ENCODE measurements at places on chromosomes 2 and 18.

DNA sequence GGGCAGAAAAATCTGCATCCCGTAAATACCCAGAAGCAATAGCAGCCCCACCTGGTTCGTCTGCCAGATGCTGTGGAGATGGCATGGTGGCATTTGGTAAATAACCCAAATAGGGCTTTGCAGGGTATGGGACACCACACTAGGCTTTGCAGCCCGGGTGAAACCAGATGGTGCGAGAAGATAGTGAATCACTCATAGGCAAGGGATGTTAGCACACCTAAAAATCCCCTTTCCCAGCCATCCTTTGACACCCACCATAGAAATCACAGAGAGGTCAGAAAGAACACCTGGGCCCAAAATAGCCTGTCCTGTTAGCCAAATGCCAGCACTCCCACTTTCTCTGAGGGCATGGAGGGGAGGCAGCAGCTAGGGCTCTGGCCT is 47.6 kb downstream of the BCL11A start:
- DNase-seq, result no peak

GRCh38 chr2:177313162-177313781 is 48.7 kb upstream of the NFE2L2 start:
- no peak for DNase-seq

GRCh38 chr2:6369266-6369665 is 496.4 kb downstream of the CMPK2 start:
- DNase-seq, result no peak

DNA sequence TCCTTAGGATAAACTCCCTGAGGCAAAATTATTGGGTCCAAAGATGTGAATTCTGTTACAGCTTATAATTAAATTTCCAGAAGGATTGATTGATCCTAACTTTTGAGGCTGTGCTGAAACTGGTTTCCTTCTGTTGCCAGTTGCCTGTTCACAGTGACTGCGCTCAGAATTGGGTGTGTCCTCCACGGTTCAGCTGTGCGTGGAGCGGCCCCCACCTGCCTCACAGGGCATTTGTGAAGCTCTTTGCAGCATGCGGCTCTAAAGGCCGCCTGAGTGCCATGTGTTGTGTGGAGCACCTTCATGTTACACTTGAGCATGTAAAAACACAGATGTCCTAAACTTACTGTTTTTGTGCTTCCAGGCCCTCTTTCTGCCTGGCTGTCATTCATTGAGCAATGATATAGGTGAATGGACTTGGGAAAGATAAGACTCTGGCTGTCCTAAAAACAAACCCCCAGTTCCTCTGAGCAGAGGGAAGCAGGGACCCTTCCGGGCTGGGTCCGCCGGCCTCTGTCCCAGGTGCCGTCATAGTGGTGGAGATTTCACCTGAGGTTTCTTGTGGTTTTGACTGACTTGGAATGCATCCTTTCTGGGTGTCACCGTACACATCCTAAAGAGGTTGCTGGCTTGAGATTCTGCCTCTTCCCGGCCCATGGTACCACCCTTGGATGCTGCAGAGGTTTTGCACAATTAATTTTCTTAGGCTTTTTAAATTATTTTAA is 173.6 kb downstream of the LDLRAD4 start:
- DNase-seq, result no peak

DNA sequence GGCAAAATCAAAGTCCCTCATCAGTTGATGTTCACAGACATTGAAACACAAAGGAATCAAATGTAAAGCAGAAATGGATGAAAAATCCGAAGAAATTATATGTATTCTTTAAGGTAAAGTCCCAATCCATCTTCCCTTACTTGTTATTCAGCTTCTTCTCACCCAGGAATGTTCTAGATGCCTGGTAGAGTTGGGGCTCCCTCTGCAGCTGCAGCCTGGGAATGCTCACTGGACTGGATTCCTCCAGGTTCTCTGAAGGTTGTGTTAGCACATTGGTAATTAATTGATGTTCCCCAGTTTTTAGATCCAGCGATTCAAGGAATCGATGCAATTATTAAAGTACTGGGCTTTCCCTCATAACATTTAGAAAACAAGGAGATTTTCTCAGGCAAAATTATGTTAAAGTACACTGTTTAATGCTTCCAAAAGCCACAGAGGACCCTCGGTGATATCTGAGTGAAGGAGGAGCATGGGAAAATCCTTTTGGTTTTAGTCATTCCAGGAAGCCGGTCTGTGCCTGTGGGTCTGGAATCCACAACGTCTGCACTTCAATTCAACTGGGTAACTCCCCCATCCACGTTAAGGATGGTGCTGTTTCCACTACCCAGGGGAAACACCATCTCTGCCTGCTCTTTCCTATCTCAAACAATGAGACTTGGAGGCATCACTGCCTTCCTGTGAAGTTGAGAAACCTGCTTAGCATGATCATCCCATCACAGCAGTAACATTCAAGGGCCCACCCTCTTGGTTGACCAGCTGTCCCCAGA is 22.0 kb downstream of the NTSR2 start:
- no peak for DNase-seq

Data from germinal center (tissue), 1 donor.